ENCODE measurements at places on chromosomes 6 and 20.

- DNase-seq: no peak
Measured at GRCh38 chr6:141688916-141689315, 443.8 kb upstream of the GJE1 start.

GRCh38 chr6:104603108-104603745 is 256.5 kb downstream of the HACE1 start:
- DNase-seq: no peak

DNA sequence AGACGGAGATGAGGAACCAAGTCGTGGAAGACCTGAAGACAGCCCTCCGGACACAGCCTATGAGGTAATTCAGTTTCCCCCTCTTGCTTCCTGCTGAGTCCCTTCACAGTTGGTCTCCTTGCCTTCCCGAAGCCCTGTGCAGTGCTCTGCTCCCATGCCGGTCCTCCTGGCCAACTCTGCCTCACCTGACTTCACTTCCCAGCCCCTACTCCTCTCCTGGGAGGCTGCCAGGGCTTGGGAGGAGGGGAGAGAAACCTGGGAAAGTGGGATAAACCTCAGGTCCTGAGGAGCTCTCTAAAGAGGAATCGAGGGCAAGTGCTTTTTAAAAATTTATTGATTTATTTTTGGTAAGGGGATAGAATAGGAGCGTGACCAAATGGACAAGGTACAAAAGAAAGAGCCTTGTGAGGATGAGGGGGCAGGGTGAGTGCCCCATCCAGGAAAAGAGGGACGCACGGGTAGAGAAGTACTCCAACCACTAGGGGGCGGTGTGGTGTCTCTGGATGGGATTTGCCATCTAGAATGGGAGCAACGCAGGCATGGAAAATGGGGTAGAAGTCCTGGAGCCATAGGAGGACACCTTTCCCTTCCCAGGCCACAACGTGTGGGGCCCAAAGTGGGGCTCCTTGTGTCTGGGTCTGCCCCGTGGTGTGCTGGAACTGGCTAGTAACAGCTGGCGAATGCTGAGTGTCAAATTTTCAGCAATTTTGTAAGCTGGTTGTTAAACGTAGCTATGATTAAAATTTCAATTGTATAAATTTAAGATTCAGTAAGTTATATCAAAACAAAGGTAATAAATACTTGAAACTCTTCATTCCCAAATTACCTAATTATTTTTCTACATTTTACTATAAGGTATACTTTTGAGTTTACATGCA is 69.0 kb downstream of the MOCS1 start:
- peak; percentile 20 for DNase-seq

GRCh38 chr6:64083261-64083660 is 447.7 kb downstream of the PHF3 start:
- no peak for DNase-seq

DNA sequence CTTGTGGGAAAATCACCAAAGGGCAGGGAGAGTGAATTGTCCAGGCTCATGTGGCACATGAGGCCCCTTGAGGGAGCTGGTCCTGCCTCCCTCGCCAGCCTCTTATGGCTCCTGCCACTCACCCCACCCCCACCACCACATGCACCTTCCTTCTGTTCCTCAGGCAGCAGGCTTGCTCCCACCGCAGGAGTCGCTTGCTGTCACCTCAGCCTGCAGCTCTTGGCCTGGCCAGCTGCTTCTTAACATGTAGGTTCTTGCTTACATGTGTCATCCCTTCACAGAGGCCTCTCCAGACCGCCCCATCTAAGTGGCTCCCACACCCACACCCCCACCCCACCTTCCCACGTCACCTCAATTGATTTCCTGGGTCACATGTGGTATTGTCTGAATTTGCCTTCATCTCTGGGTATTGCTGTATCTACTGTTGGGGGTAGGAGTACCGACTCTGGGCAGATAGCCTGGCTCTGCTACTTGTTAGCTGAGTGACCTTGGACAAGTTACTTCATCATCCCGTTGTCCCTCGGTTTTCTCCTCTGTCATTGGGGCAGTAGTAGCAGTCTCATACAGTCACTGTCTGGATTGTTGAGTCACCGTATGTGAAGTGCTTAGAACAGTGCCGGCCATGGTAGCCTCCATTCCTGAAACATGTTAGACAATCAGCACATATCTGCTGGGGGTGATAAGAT is 41.7 kb downstream of the SLC9A8 start:
- no peak for DNase-seq

- no peak for DNase-seq
Measured at GRCh38 chr20:47668313-47669151, 116.7 kb downstream of the SULF2 start.

GRCh38 chr20:32359633-32360332 is 1.7 kb downstream of the ASXL1 start:
- DNase-seq: peak; percentile 11

DNA sequence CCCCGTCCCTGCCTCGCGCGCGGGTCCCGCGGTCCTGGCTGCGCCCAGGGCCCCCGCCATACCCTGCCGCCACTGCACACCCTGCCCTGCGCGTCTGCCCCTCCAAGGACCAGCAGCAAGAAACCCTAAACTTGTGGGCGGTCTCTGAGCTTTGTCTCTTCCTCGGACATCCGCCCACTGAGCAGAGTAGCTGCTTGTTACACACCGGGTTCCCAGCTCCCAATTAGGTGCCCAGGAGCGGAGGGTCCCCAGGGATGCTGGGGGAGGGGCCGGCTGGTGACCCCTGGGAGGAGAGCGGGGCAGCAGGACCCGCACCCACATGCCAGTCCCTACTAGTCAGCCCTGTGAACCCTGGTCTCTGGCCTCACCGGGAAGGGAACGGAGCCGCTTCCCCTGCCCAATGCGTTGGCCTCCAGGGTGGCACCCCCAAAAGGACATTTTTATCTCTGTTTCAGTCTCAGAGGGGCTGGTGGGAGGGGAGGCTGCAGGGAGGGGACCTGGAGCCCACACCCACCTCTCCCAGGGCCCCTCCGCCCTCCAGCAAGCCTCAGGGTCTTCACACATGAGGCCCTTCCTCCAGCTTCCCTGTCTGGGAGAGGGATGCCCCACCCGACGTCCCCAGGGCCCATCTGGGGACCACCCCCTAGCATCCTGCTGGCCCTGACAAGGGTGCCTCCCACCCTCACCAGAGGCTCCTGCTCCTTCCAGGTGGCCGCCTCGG is 10.5 kb downstream of the STMN3 start:
- no peak for DNase-seq

GRCh38 chr20:6213311-6213710 is 90.5 kb upstream of the FERMT1 start:
- DNase-seq: no peak

DNA sequence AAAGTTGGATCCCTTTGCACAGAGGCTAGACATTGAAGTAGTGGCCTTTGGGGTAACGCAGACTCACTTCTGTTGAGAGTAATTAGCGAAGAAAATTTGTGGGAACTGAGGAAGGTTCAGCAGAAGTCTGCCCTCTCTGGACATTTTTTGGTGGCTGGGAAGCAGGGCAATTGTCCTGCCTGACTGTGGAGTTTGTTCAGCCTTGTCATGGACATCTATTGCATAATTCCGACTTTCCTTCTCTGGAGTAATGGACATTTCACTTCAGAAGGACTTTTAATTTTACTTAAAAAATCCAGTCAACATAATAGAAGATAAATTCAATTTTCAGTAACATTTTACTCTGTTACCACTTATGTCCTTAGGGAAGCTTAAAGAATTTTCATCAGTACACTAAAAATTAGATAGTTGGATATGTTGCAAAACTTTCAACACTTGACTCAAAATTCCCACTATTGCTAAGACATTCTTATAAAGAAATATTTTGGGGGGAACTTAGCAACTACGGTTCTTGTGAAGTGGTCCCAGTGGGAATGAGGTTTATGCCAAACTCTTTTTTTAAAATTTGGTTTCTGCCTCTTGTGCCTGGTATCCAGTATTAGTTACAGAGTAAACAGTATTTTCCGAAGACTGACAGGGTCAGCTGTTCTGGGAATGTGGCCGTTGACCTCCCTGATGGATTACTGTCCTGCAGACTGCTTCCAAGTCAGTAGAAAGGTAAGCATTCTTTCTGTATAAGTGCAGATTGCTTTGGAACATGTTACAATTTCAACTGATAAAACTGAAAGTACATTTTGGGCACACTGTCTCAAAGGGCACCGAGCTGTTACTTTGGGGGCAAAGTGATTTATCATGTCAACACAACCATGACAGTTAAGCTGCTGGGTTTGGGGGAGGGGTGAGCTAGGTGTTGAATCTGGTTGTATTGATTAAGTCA is 100.6 kb upstream of the MLIP start:
- DNase-seq: no peak

GRCh38 chr6:110529907-110530306 is 53.5 kb upstream of the SLC22A16 start:
- DNase-seq: no peak

- DNase-seq: no peak
Measured at GRCh38 chr6:146472918-146473317, 70.7 kb upstream of the RAB32 start.

- no peak for DNase-seq
Measured at GRCh38 chr6:44397424-44398164, 10.1 kb downstream of the CDC5L start.

DNA sequence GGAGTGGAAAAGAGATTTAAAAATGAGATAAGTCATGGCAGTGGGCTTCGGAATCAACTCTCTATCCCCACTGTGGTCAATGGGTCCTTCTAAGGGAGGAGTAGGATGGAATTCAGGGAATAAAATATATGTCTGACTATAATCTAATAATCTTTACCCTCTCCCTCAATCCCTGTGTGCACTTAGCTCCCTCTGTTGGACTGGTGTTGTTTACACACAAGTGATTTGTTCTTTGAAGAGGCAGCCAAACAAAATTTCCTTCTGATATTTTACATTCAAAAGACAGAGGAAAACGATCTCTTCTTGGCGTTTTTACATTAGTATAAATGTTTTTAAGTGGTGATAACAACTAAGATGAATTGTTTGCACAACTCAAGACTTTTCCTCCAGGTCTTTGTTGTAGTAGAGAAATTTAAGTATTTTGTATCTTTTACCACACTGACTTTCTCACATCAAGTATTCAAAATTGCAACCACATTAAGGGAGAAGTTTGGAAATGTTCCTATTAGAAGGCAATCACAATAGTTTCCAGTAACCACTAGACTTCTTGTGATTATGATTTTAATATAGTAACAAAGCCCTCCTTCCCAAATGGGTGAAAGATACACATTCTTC is 317.8 kb downstream of the CENPW start:
- DNase-seq: no peak

DNA sequence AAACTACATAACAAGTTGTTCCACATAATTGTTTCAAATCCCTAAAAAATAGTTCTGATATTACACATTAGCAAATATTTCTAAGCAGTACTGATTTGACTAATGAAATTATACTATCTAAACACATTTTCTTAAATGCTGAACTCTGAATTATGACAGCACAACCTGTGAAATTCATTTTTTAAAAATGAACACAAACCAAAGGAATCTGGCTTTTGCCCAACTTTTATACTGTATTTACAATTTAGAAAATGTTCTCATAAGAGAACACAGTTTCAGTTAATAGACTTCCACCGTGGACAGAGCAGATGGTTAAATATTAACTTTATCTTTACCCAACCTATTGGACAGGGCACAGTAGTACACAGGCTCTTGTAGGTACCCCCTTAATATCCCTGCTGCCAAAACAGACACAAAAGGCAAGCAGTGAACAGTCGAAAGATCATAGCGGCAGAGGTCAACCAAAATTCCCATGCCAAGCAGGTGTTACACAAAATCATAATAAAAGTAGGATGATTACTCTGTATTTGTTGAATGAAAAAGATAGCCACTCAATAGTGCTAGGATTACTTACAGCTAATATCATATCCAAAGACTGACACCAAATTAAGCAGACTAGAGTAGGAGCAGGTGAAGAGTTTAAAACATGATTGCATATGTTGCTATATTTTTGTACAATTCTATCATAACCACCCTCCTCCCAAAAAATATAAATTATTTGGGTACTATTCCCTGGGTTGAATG is 122.5 kb downstream of the RNGTT start:
- DNase-seq: no peak
